ENCODE measurements at places on chromosomes 5 and 9. TPM values are rescaled to one million over a fixed set of nuclear protein-coding genes. Genes with fewer than 3 reads are reported as not detected.

GRCh38 chr9:85871008-85871407, 69.9 kb upstream of the NAA35 start:
- H3K4me3 ChIP-seq: no peak overlapping the region
- no peak for DNase-seq
- no peaks in the 10 kb centered on the region for H3K27me3 ChIP-seq
- H3K36me3 ChIP-seq: no peaks in the 10 kb centered on the region
- peaks cover 6% of the 10 kb centered on the region for H3K4me1 ChIP-seq
- H3K27ac ChIP-seq: no peak overlapping the region

FGD3 gene
- polyA plus RNA-seq: 134 TPM

DNA sequence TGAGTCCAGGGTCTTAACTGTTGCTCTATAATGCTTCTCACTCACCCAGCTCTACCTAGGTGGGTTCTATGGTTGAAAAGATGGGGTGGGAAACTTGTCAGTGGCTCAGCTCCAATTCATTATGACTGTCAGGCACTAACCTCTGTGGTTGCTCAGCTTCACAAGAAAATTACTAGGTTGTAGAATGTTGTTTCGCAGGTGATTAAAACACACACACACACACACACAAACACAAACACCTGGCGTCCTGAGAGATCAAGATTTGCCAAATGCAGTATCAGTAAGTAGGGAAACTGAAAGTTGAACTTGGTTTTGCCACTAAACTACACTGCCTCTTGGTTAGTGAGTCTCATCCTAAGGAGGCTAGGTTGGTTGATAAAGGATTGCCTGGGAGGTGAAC, 2.8 kb downstream of the MCCC2 start:
- no peaks in the 10 kb centered on the region for H3K36me3 ChIP-seq
- H3K27ac ChIP-seq: no peak overlapping the region
- DNase-seq: no peak

PDGFRB gene
- polyA plus RNA-seq: 0.81 TPM

GRCh38 chr9:123948286-123948685, 18.4 kb upstream of the DENND1A start:
- H3K4me3 ChIP-seq: no peak overlapping the region

DNA sequence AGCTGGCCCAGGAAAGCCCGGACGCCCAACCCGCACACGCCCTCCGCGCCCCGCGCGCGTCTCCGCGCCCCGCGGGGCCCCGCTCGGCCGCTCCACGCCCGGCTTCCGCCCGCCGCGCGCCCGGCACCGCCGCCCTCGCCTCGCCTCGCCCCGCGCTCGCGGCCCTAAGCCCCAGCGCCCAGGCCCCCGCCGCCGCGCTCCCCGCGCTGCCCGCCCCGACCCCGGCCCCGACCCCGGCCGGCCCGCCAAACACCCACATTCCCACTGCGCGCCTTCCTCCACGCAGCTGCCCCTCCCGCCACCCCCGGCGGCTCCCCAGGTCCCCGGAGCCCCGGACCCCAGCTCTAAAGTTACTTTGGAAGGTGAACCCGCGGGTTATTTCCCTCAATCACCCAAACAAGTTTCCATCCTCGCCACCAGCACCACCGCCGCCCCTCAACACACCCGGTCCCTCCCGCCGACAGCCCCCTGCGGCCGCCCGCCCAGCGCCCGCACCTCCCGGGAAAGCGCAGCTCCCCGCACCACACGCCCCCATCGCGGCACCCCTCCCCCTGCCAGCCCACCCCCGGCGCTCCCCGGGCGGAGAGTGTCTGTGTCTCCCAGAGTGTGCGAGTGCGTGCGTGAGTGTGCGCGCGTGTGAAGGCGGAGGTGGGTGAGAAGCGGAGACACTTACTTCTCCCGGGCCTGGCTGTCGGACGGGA, 439 bp downstream of the SSBP2 start:
- peak overlapping the region; percentile 71 for H3K27ac ChIP-seq
- peak; percentile 24 for DNase-seq
- H3K36me3 ChIP-seq: no peaks in the 10 kb centered on the region
- no peaks in the 10 kb centered on the region for H3K27me3 ChIP-seq
- peaks cover 17% of the 10 kb centered on the region for H3K4me1 ChIP-seq

DNA sequence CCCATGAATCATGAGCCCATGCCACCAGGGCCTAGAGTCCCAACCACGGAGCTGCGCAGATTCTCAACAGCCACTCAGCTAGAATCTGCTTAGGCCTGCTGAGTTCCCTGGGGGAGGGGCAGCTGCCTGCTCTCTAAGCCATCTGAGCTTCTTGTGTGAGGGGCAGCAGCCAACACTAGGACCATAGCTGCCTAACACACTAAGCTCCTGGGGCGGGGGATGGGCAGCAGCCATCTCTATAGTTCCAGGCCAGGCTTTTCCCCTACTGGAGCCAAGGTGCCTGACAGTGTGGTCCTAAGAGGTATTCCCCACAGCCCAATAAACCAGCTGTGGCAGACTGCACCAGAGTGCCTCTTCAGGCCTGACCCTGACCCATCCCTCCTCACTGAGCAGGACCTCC, 255.9 kb upstream of the ACO1 start:
- DNase-seq: no peak
- H3K4me1 ChIP-seq: no peaks in the 10 kb centered on the region

GRCh38 chr9:34428325-34428958, 29.9 kb downstream of the FAM219A start:
- no peaks in the 10 kb centered on the region for H3K27me3 ChIP-seq
- H3K27ac ChIP-seq: no peak overlapping the region
- no peaks in the 10 kb centered on the region for H3K36me3 ChIP-seq

HTR4 gene
- not detected for polyA plus RNA-seq

DNA sequence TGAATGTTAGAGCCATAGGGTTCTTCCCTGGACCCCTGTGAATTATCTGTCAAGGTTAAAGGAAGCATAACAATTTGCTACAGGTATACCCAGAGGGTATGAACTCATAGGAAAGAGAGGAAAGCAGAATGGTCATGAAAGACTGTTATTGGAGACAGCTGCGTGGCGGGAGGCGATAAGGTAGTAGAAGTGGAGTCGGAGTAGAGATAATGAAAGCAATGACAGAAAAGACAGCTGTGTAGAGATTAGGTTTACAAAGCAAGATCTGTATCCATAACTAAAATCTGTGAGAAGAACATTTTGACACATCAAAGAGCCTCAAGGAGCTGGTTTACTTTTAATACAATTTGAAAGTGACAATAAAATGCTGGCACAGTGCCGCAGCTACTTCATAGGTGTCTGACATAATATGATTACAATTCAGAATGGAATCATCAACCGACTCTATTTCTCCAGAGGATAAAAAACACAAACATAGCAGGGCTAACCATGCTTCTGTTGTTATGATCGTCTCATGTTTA, 603.9 kb downstream of the CDH12 start:
- DNase-seq: no peak
- no peaks in the 10 kb centered on the region for H3K4me1 ChIP-seq
- H3K36me3 ChIP-seq: no peaks in the 10 kb centered on the region
- no peak overlapping the region for H3K4me3 ChIP-seq
- no peak overlapping the region for H3K27ac ChIP-seq

- DNase-seq: no peak
- no peaks in the 10 kb centered on the region for H3K36me3 ChIP-seq
- H3K27me3 ChIP-seq: no peaks in the 10 kb centered on the region
- peaks cover 7% of the 10 kb centered on the region for H3K4me1 ChIP-seq
- H3K4me3 ChIP-seq: no peak overlapping the region
Measured at GRCh38 chr5:121968910-121969607, 7.3 kb downstream of the SRFBP1 start.

GRCh38 chr5:131635684-131636572, 899 bp upstream of the RAPGEF6 start:
- H3K27me3 ChIP-seq: no peaks in the 10 kb centered on the region
- H3K4me3 ChIP-seq: peak overlapping the region; percentile 67
- H3K36me3 ChIP-seq: no peaks in the 10 kb centered on the region
- H3K27ac ChIP-seq: peak overlapping the region; percentile 94
- no peak for DNase-seq

DNA sequence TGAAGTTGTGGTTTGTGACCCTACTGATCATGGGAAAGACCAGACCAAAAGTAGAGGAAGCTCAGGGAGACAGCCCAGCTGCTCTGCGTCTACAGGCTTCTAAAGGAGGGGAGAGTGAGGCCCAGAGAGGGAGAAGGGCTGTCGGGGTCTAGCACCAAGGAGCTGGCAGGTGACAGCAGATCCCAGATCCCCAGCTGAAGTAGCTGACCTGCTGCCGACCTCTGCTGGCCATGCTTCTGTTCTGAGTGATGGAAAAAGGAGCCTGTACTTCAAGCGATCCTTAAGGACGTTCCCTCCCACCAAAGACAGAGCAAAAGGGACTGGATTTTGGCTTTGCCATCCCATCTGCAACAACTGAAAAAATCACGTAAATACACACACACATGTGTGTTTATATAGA, 22.7 kb upstream of the QSOX2 start:
- DNase-seq: no peak
- H3K4me1 ChIP-seq: peaks cover 7% of the 10 kb centered on the region
- H3K4me3 ChIP-seq: no peak overlapping the region
- no peak overlapping the region for H3K27ac ChIP-seq
- H3K27me3 ChIP-seq: no peaks in the 10 kb centered on the region

AGGF1 gene
- 30.2 TPM for polyA plus RNA-seq

NPR3 gene
- not detected for polyA plus RNA-seq

PCDHA9 gene
- not detected for polyA plus RNA-seq

DNA sequence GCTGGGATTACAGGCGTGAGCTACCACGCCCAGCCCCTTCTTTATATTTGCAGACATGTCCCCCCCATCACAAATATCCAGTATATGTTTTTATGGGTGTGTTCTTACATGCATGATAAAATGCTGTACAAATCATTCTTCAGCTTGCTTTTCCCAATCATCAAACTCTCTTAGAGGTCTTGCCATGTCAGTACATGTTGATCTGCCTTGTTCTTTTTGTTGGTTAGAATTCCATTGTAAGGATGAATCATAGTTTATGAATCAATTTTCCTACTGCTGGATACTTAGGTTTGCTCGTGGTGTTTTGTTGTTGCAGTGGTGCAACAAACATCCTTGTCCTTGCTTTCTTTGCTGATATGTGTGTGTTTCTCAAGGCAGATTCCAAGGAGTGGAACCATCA, 79.9 kb upstream of the NEURL1B start:
- H3K36me3 ChIP-seq: no peaks in the 10 kb centered on the region
- no peaks in the 10 kb centered on the region for H3K27me3 ChIP-seq
- DNase-seq: no peak
- no peak overlapping the region for H3K27ac ChIP-seq

- no peaks in the 10 kb centered on the region for H3K36me3 ChIP-seq
- no peaks in the 10 kb centered on the region for H3K27me3 ChIP-seq
- no peak overlapping the region for H3K27ac ChIP-seq
- no peak for DNase-seq
- H3K4me3 ChIP-seq: no peak overlapping the region
Measured at GRCh38 chr5:88483964-88484672, 215.5 kb upstream of the TMEM161B start.

SNCAIP gene
- not detected for polyA plus RNA-seq

RBM27 gene
- 5.1 TPM for polyA plus RNA-seq

DNA sequence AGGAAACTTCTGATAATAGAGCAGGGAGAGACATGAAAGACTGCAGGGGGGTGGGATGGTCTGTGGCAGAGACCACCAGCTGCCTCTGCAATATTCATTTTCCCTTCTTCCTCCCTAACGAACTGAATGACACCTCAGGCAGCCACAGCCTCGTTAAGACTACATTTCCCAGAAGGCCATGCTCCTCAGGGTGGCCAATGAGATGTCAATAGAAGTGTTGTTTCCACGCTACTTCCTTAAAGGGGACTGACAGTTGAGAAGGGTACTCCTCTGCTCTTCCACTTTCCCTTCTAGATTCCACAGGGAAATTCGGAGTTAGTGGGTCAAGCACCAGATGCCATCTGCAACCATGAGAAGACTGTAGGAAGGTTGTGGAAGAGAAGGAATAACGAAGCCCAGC, 52.0 kb upstream of the DAPK1 start:
- H3K4me1 ChIP-seq: no peaks in the 10 kb centered on the region
- DNase-seq: no peak
- H3K27ac ChIP-seq: no peak overlapping the region
- H3K27me3 ChIP-seq: no peaks in the 10 kb centered on the region
- H3K36me3 ChIP-seq: no peaks in the 10 kb centered on the region

GRCh38 chr9:106927916-106928315, 65.0 kb downstream of the ZNF462 start:
- H3K27me3 ChIP-seq: no peaks in the 10 kb centered on the region
- no peak overlapping the region for H3K27ac ChIP-seq
- H3K4me1 ChIP-seq: no peaks in the 10 kb centered on the region
- H3K4me3 ChIP-seq: no peak overlapping the region
- no peaks in the 10 kb centered on the region for H3K36me3 ChIP-seq
- no peak for DNase-seq

- peaks cover 64% of the 10 kb centered on the region for H3K4me1 ChIP-seq
- no peaks in the 10 kb centered on the region for H3K27me3 ChIP-seq
- H3K27ac ChIP-seq: no peak overlapping the region
- DNase-seq: no peak
- H3K4me3 ChIP-seq: no peak overlapping the region
Measured at GRCh38 chr9:136542241-136543040, 3.4 kb downstream of the NOTCH1 start.

GRCh38 chr9:4792054-4792571, 631 bp upstream of the RCL1 start:
- no peaks in the 10 kb centered on the region for H3K36me3 ChIP-seq
- peak overlapping the region; percentile 82 for H3K4me3 ChIP-seq
- H3K27ac ChIP-seq: peak overlapping the region; percentile 57
- H3K27me3 ChIP-seq: no peaks in the 10 kb centered on the region
- DNase-seq: no peak

DNA sequence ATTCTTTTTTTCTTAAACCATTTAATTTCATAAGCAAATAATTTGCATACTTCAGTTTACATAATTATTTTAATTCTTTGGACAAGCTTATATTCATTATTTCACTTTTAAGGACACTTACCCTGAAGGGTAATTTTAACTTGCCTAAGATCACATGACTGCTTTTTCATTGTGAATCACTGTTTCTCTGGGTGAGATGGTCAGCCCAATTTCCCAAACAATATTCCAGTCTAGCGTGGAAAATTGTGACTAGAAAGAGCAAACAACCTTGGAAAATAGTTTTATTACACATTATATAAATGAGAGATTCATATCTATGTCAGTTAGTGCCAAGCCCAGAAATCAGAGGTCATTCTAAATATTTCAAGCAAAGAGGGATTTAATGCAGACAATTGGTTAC, 21.4 kb upstream of the JAKMIP2 start:
- no peak for DNase-seq
- H3K27me3 ChIP-seq: no peaks in the 10 kb centered on the region
- H3K4me3 ChIP-seq: no peak overlapping the region
- H3K4me1 ChIP-seq: peaks cover 12% of the 10 kb centered on the region

GLRA1 gene
- polyA plus RNA-seq: not detected

SLCO6A1 gene
- polyA plus RNA-seq: not detected

DRD1 gene
- not detected for polyA plus RNA-seq

ROPN1L gene
- 2.9 TPM for polyA plus RNA-seq

TMEFF1 gene
- polyA plus RNA-seq: not detected

IFNA13 gene
- polyA plus RNA-seq: not detected

PKD2L2 gene
- 0.41 TPM for polyA plus RNA-seq

DNA sequence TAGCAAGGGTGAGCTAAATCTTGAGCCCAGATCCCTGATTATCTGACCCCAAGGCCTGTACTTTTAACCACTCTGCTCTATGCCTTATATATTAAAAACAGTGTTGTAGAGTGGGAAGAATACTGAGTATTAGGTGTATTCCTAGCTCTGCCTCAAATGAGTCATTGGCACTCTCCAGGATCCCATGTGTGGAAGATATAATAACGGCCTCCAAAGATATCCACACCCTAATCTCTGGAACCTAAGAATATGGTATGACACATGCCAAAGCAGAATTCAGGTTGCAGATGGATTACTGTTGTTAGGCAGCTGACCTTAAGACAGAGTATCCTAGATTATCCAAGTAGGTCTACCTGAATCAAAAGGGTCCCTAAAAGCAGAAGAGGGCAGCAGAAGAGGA, 110.8 kb downstream of the ADRB2 start:
- no peaks in the 10 kb centered on the region for H3K36me3 ChIP-seq
- DNase-seq: no peak
- no peak overlapping the region for H3K27ac ChIP-seq
- no peaks in the 10 kb centered on the region for H3K4me1 ChIP-seq
- no peaks in the 10 kb centered on the region for H3K27me3 ChIP-seq

NR6A1 gene
- polyA plus RNA-seq: not detected
